GM04503 (cell line): ENCODE measurements at places on chromosomes 7 and 10.

DNA sequence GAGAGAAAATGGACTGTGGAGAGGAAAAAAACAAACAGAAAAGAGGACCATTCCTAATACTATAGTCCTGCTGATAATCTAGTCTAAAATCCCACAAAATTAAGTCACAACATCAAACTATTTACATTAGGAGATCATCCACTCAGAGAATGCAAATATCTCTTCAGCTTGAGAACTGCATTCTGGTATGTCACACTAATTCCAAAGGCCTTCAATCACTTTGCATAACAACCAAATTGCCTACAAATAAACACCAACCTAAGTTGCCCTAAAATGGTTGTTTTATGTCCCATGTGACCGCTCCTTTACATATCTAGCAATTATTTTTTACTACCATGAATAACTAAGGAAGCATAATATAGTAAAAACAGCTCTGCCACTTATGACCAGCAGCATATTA, 264.3 kb downstream of the CACNA2D1 start:
- no peak for DNase-seq

DNA sequence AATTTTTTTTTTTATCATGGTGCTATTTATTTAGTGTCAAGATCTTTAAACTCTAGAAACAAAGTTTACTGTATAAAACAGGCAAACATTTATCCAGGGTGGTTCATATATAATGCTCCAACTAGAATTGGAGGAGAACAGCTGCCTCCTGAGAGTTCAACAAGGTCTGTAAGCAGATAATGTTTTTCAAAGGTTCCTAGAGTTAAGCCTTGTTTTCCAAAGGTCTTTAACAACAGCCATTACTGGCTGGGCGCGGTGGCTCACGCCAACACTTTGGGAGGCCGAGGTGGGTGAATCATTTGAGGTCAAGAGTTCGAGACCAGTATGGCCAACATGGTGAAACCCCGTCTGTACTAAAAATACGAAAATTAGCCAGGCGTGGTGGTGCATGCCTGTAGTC, 316.7 kb downstream of the CCDC3 start:
- DNase-seq, result no peak

- no peak for DNase-seq
Observed at GRCh38 chr7:28133872-28134271, 46.7 kb downstream of the JAZF1 start.

- DNase-seq, result no peak
Observed at GRCh38 chr10:114478281-114478680, 74.0 kb upstream of the AFAP1L2 start.

DNA sequence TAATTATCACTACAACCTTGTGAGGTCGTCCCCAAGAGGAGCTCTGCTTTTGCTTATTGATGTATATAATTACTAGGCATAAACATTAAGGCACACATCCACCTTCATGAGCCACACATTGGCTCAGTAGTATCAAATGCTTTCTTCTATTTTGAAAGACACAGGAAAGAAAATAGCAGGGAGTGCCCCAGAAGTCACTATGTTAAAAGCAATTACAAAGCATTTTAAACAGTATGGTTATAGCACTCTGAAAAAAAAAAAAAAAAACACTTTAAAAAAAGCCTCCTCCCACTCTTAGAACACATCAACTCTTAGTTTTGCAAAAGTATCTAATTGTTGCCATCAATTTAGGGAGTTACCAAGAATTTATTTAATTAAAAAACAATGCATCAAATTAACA, 474.2 kb downstream of the PARD3 start:
- no peak for DNase-seq

GRCh38 chr7:126699707-126700106, 553.0 kb downstream of the GRM8 start:
- no peak for DNase-seq

DNA sequence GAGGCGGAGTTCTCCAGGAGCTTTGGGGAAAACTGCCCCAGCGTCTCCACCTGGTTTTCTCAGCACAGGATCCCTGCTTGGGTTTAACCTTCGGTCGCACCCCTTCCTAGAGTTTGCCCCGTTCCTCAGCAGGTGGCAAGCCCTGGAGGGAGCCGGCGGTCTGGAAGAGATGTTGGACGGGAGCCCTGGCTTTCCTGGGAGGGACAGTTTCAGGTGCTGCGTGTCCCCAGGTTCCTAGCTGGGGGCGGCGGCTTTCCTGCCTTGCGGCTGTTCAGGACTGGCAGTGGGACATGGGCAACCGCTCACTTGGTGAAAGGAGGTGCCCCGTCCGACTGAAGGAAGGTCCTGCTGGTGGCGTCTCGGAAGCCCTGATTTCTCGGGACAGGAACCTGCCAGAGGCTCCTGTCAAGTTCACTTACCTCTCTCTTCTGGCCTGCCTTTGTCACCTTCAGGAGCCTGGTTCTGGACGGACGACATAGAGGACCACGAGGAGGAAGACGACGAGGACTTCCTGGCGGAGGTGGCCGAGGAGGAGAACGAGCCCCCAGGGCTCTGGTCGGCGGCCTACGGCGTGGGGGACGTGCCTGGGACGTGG, 14.8 kb downstream of the ZNF316 start:
- DNase-seq, result no peak
